ENCODE measurements at places on chromosomes 2 and 18.
A peak's percentile ranks its signal among the peaks of the same experiment; 100 is the strongest.

DNA sequence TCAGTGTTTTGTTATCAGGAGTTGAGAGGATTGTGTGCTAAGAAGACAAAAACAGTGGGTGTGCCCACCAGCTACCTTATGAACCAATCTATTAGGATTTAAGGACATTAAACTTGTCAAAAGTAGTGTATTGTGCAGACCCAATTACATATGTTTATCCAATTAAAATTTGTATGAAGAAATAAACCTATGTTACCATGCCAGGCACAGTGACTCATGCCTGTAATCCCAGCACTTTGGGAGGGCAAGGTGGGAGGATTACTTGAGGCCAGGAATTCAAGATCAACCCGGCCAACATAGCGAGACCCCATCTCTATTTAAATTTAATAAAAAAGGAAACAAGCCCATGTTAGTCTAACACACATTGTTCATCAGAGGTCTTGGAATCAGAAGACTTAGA, 162.2 kb downstream of the IRS1 start:
- DNase-seq, result no peak

- peak; percentile 95 for DNase-seq
Measured at GRCh38 chr2:191376981-191377629, 131.9 kb downstream of the MYO1B start.

DNA sequence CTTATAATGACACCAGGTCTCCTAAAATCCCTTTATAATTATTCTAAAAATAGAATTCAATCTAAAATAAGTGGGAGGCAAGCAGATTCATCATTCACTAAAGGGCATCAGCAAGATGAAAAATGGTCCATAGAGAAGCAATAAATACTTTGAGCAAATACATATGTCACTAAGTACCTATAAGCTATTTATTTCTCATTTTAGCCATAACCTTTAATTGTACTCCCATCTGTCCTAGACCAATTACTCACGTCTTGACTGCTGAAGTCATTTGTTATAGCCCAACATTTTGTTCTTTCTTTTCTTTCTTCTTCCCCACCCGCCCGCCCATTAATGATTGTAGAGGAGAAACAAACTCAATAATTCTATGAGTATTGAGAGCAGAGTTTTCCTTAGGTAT, 105.7 kb downstream of the MAP2 start:
- no peak for DNase-seq

- DNase-seq, result no peak
Measured at GRCh38 chr18:67276638-67277037, 239.9 kb downstream of the DSEL start.

DNA sequence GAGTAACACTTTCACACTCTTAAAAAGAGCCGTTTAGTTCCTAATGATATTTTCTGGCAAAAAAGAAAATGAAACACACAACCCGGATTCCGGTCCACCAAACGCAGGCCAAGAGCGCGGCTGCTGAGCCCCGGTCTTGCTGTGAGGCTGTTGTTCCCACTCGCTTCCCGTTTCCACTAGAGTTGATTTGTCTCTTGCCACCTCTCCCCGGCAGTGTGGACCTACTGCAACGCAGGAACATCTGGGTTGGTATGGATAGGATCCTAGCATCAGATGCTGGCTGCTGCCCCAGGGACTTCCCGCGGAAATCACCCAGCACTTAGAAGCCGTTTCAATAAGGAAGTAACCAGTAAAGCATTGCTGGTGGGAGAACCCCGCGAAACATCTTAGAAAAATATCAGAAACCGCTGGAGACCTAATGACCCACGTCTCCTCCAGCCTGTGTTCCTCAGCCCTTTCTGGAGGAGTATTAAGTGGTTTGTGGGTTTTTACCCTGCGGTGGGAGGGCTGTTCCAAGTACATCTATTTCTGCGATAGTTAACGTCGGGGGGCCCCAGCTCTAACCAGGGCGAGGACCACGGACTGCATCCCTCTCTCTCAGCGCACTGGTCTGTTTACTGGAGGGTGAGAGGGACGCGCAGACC, 939 bp downstream of the DOCK10 start:
- DNase-seq, result peak; percentile 67

DNA sequence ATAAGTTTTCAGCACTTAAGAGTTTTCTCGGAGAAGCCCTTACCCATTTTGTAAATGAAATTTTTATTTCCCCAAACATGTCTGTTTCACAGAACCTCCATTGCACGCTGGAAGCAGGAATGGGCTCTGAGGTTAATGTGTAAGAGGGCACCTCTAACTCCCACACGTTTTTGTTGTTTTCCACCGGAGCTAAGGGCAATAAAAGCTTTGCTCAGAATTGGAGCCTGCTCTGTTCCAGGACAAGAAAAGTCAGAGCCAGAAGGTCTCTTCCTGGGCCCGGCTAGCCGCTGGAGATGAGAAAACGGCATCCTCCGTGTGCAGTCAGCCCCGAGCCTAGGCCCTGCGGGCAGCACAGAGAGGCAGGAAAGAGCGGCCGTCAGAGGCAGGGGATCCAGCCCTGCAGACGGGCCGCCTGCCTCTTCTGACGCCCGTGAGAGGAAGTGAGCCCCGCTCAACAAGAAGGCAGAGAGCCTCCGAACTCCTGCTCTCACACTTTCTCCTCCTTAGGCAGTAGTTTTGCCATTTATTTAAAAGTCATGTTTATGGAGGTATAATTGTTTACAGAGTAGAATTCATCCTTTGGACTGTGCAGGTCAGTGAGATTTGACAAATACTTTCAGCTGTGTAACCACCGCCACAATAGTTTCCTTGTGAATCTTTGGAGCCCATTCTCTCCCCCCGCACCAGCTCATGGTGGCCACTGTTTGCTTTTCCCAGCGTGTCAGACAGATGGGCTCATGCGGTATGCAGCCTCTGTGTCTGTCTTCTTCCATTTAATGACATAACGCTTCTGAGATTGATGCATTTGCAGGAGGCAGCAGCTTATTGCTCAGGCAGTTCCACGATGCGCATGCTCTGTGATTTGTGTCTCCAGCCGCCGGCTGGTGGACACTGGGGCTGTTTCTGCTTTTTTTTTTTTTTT, 117.3 kb downstream of the GALR1 start:
- peak; percentile 27 for DNase-seq

DNA sequence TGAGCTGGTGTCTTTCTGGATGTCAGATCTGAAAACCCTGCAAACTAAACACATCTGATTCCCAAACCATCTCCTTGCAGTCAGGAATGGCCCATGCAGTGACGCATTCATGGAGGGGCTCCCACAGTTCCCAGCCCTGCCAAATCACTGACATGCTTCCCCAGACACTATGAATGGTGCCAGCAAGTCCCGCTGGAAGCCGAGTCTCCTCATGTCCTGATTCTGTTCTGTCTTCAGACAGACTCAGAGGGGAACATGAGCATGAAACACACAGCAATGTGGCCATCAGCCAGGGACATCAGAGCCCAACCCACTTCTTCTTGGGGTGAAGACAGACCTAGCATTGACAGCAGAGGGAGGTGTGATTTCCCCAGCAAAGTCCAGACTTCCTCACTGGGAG, 83.7 kb downstream of the TTC32 start:
- DNase-seq, result no peak

GRCh38 chr2:201977651-201978050, 56.0 kb upstream of the FZD7 start:
- DNase-seq, result no peak

DNA sequence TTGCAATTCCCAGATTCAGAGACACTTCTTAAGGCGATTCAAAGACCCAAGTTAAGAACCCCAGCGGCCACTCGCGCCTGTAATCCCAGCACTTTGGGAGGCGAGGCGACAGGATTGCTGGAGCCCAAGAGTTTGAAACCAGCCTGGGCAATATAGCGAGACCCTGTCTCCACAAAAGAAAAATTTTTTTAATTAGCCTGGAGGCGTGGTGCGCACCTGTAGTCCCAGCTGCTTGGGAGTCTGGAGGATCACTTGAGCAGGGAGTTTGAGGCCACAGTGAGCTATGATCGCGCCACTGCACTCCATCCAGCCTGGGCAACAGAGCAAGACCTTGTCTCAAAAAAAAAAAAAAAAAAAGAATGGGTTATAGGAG, 585 bp upstream of the ANAPC1 start:
- DNase-seq, result no peak

Data from iris pigment epithelial cell (primary cell).